ENCODE measurements at places on chromosomes 13 and 19. TPM values are rescaled to one million over a fixed set of nuclear protein-coding genes. Genes with fewer than 3 reads are reported as not detected.

ZNF470 gene
- total RNA-seq: 1.6 TPM

SMAD9 gene
- 0.09 TPM for total RNA-seq

CPB2 gene
- total RNA-seq: not detected

SIGLEC9 gene
- not detected for total RNA-seq

OR2Z1 gene
- not detected for total RNA-seq

COG3 gene
- total RNA-seq: 15.8 TPM

ATP8A2 gene
- 0.08 TPM for total RNA-seq

TMEM86B gene
- total RNA-seq: 5.5 TPM

CYP2A6 gene
- total RNA-seq: not detected

EFNB2 gene
- 2.5 TPM for total RNA-seq
